CD4-positive, alpha-beta T cell treated with Interleukin-4 for 1 hour (primary cell): ENCODE measurements at places on chromosomes 13 and 19.

DNA sequence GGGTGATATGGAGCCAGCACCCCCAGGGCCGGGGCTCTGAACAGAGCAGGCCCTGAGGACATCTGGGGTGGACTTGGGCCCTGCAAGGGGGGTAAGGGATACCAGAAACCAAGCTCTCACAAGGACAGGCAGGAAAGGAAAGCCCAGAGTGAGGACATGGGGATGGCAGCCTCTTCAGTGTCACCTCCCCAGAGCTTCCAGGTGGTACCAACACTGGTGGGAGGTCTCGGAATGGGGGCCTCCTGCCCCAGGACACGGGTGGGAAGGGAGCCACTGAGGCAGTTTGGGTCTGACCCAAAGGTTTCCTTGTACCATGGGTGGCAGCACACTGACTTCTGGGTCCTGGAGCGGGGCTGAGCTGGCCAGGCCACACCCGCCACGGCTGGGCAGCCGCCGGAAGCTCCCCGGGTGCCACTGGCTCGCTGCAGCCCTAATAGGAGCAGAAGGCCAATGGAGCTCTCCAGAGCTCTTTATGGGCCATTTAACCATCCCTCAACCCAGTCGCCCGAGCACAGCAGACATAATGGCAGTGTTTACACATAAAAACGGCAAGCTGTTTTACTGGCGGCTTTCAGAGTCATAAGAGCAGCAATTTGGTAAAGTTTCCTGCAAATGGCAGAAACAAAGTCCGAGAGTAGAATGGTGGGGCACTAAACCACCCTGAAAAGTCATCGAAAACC is 59.3 kb downstream of the PEPD start:
- DNase-seq = no peak

GRCh38 chr19:50202962-50203280 is 501 bp upstream of the MYH14 start:
- DNase-seq = no peak

GRCh38 chr19:44757735-44758505 is 9.4 kb downstream of the BCL3 start:
- DNase-seq = no peak

- no peak for DNase-seq
Measured at GRCh38 chr19:54104998-54105715, 2.5 kb downstream of the NDUFA3 start.

DNA sequence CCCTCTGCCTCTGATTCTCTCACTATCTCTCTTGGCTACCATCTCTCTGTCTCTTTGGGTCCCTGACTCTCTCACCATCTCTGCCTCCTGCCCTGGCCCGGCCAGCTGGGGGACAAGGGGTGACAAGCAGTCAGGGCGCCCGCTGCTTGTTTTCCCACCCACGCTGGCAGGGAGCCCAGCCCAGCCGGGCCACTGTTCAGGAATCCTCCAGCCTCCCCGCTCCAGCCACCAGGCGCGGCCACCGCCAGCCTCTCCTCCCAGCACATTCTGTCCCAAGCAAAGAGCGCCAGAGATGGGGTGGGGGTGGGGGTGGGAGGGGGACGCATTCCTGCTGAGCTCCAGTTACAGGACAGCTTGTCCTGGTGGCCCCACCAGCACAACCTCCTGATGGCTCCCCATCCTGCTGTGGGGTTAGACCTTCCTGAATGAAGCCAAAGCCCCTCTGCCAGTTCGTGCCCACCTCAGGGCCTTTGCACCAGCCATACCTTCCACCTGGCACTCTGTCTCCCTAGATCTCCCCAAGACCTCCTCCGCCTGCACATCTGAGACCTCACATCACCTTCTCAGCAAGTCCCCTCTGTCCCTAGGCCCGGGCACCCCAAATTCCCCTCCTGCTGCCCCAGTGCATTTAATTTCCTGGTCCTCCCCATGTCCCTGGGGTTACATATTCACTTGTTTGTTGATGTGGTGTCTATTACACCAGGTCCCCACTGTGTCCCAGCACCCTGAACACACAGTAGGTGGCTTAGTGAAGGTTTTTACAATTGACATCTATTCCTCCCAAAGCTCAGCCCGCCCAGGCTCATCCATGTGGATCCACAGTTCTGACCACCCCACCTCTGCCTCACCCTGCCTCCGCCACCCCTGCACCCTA is 12.5 kb downstream of the ARRDC2 start:
- DNase-seq = no peak

GRCh38 chr19:5025027-5025426 is 56.1 kb downstream of the KDM4B start:
- no peak for DNase-seq

DNA sequence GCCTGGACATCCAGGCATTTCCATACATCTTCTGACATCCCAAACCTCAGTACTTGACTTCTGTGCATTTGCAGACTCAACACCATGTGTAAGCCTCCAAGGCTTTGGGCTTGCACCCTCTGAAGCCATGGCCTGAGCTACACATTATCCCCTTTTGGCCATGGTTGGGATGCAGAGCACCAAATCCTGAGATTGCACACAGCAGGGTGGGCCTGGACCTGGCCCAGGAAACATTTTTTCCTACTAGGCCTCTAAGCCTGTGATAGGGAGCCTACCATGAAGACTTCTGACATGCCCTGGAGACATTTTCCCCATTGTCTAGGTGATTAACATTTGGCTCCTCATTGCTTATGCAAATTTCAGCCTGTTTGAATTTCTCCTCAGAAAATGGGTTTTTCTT is 853.4 kb upstream of the SPRY2 start:
- DNase-seq = no peak

DNA sequence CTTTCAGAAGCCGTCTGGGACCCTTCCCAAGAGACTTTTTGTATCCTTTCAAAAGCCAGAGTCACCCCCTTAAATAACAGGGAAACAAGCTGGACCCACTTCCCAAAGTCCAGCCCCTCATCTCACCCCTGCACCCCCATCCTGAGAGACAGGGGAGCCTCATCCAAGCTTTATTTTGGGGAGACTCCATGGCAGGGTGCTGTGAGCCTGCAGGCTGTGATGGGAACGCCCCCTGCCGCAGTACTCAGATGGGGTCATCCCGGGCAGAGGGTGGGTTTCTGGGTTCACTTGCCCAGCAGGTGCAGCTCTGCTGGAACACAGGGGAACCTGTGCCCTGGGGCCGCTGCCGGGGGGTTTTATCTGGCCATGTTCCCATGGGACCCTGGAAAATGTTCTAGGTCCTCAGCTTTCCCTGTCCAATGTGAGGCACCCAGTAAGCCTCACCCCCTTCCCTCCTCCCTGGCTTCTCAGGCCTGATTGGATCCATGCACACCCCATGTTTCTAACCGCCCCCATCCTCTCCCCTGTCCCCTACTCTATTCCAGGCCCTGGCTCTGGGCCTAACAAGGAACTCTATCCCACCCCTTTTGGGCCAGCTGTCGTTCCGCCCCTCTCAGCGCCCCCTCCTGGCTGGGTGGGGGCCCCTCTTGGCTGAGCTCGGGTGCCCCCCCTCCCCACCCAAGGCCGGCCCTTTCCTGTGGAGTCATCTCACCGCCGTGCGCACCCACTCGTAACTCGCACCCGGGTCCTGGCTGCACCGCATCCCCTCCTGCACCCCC is 1.0 kb downstream of the HIF3A start:
- no peak for DNase-seq

DNA sequence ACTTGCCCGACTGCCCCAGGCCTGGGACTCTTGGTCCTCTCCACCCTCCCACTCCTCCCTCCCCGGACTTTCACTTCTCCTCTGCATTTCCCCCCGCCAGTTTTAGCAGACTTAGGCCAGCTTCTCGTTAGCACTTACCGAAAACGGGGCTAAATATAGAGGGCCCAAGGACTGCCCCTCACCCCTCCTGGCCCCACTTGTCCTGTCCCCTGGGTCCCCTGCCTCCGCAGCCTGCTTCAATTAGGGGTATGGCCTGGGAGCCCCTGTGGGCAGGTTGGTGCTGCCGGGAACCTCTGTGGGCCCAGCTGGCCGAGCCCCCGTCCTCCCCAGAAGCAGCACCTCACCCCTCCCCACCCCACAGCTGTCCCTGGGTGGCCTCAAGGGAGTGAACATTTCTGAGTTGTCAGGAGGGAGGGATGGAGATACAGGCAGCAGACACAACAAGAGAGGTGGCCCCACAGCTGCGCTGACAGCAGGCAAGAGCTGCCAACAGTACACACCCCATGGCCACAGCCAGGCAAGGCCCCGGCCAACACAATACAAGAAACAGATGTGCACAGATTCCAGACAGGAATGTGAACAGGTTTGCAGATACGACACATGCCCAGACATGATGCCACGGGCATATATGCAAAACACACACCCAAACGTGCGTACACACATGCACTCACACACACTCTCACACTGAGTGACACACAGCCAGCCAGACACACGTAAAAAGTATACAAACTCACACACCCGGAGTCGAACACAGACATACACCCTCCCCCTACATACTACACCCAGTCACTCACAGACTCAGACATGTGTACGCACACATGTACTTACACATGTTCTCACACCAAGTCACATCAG is 2.6 kb downstream of the POU2F2 start:
- DNase-seq = no peak

DNA sequence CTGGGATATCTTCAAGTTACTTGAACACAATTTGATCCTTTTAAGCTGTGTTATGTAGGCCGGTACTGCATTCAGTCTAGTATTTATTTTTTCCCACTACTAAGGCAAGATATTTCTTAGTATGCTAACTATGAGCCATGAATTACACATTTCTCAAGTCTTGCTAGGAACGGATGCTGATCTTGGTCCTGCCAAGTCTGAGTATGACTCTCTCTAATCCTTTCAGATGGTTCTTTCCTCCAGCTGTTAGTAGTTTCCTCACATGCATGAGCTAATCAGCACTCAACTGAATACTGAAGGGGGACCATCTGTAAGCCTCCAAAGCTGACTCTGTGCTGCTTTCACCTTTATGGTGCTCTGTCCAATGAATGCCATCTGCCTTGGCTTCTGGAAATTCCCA is 460.3 kb downstream of the KCTD12 start:
- no peak for DNase-seq

DNA sequence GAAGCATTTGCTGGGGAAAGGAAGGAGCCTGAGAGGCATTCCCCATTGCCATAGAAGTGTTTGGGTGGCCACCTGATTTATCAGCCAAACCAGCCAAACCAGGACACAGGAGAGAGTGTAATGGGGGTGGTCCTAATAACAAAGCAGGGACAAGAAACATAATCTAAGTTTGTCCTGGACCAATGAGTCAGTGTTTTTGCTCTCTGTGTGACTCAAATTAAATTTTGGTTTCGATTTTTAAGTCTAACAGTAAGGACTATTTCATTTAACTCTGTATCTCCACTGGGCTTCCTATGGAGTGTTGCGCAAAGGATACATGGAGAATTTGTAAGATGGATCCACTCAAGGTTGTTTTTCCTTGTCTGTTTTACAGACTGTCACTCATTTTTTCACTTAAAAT is 19.5 kb upstream of the TRPC4 start:
- no peak for DNase-seq

DNA sequence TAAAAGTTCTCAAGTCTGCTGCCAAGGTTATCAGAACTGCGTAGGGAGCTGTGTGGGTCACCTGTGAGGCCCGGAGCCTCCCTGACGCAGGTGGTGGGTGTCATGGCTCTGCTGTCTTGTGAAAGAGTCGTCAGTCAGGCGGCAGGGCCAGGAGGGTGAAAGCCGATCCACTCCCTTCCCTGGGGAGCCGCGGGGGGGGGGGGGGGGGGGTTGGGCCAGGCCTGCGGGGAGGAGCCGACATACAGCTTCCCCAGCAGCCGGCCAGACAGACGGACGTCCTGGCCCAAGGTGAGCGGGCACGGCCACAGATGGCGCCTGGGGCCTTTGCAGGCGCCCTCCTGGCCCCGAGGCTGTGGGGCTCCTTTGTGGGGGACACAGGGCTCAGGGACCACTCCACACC is 12.4 kb downstream of the SBNO2 start:
- no peak for DNase-seq

DNA sequence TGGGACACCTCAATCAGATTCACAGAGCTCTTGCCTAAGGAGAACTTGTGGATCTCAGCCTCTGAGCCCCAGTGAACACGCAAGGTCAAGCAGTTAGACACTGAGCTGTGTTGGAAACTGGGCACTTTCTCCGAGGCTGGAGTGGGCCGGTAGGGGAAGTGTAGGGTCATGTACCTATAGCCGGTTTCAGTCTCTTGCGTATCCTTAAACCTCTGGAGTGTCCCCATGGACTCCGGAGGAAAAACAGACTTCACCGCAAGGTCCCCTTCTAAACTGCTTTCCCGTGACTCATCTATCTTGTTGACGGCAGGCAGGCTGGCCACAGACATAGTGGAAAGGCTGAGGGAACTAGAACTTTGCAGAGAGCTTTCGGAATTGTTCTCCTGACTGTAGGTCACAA is 11.3 kb downstream of the IQCN start:
- DNase-seq = no peak

DNA sequence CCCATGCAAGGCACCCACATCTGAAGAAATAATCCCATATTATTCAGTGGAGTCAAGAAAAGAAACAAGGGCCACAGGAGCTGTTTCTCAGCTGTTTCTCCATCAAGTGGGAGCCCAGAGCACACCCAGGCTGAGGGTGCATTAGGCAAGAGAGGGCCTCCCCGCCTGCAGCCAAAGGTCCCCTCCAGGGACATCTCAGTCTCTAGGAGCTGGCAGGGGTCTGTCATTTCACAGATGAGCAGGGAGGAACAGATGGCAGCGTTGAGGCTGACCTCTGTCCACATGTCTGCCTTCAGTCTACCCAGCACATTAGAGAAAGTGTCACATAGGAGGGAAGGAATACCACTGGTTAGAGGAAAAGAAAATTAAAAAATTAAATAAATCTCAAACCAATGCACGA is 157.7 kb downstream of the ZNF536 start:
- DNase-seq = no peak

GRCh38 chr19:36972571-36972970 is 56.4 kb downstream of the ZNF568 start:
- DNase-seq = no peak

GRCh38 chr13:35874704-35875103 is 256.5 kb downstream of the DCLK1 start:
- DNase-seq = no peak

- no peak for DNase-seq
Measured at GRCh38 chr13:103531278-103531677, 465.1 kb upstream of the SLC10A2 start.

DNA sequence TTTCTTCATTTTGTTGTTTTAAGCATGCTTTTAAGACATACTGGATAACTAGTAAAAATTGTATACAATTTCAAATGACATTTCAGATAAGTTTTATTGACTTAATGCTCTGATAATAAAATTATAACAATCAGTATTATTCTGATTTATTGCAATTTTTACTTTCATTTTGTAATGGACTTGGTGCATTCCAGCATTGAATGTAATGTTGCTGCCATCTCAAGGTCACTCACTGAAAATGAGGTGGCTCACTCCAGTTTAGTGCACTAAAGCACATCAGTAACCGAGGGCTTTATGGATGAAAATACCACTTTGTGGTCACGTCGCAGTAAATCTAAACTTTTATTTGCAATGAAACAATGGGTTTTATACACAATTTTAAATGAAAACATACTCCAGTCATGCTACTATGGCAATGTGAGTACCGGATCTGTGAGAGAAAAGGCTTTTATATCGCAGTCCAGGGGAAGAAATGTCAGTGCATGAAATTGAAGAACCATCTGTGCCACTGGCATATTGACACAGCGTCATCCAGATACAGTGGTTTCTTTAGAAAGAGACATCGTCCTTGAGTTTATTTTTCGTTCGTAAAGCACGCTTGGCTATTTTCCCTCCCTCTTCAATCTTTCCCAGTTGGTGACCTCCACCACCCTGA is 20.7 kb upstream of the ZNF507 start:
- no peak for DNase-seq

GRCh38 chr13:44815623-44816022 is 173.6 kb downstream of the NUFIP1 start:
- no peak for DNase-seq
